Activated CD4-positive, alpha-beta memory T cell treated with anti-CD3 and anti-CD28 coated beads, Interleukin-2, amount 10 ng/mL, durations not matched to agents 7 days and 5 days (primary cell): ENCODE measurements at places on chromosomes 4 and X. TPM values are rescaled to one million over a fixed set of nuclear protein-coding genes. Genes with fewer than 3 reads are reported as not detected.

Gene FHDC1
- 0.05 TPM for total RNA-seq

Gene CLCN4
- total RNA-seq: not detected

Gene SUV39H1
- total RNA-seq: 33.2 TPM

Gene MAGEB2
- not detected for total RNA-seq

Gene THOC2
- total RNA-seq: 87.3 TPM

Gene PDZD4
- total RNA-seq: 0.88 TPM

Gene CDX4
- total RNA-seq: not detected

Gene TMEM175
- total RNA-seq: 28.8 TPM

Gene MMRN1
- total RNA-seq: 1.2 TPM

Gene TRAPPC2
- 21.0 TPM for total RNA-seq

Gene NR3C2
- 4.1 TPM for total RNA-seq

Gene PASD1
- total RNA-seq: not detected

Gene PHKA2
- 19.3 TPM for total RNA-seq

Gene USP17L10
- not detected for total RNA-seq

Gene GRID2
- total RNA-seq: not detected

Gene MGAT4D
- total RNA-seq: not detected
